GM19239 (cell line): ENCODE measurements at places on chromosomes 6 and 20.

DNA sequence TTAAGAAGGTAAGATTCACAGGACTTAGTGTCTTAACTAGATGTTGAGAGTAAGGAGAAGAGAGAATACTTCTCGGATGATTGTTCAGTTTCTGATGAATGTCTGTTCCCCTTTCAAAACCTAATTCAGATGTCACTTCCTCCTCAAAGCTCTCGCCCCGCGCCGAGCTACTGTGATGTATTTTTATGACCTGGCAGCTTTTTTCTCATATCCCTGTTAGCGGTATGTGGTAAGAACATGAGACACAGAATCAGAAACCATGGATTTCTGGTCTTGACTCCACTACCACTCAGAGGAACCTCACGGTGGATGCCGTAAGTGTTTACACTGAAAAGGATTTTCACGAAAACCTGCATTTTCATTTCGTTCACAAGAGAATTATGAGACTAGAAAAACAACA, 48.4 kb downstream of the CEP43 start:
- peak; percentile 50 for DNase-seq

DNA sequence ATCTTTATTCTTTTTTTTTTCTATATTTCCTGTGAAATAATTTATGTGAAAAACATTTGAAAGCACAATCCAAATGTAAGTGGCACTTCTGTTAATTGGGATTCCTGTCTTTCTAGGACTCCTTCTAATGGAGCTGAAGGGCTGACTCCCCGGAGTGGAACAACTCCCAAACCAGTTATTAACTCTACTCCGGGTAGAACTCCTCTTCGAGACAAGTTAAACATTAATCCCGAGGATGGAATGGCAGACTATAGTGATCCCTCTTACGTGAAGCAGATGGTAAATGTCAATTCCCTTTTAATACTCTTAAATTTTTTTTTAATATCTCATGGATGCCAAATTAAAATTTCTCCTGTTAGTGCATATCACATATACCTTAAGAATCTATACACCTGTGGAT, 35.0 kb downstream of the CDC5L start:
- DNase-seq: no peak

GRCh38 chr6:158344534-158344933, 32.3 kb downstream of the TULP4 start:
- DNase-seq: no peak

- no peak for DNase-seq
Measured at GRCh38 chr6:113645576-113645970, 211.6 kb upstream of the MARCKS start.

GRCh38 chr6:21780141-21780540, 186.6 kb downstream of the SOX4 start:
- DNase-seq: no peak

DNA sequence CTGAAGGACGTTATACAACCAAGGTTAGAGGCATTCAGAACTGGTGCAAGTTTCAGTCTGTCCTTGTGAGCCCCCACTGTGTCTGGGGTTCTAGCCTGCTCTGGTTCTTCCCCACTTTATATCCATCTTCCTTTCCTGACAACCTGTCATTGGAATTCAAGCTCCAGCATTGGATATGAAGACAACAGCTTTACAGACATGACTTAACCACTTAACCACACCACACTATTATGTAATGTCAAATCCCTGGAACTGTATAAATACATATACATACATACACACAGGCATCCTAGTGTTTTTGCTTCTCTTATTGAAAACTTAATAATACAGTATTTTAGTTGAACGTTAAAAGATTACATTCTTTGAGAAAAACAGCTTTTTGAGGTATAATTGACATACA, 217.9 kb upstream of the SGK1 start:
- no peak for DNase-seq

- DNase-seq: no peak
Measured at GRCh38 chr6:69647726-69648125, 149.1 kb downstream of the LMBRD1 start.

DNA sequence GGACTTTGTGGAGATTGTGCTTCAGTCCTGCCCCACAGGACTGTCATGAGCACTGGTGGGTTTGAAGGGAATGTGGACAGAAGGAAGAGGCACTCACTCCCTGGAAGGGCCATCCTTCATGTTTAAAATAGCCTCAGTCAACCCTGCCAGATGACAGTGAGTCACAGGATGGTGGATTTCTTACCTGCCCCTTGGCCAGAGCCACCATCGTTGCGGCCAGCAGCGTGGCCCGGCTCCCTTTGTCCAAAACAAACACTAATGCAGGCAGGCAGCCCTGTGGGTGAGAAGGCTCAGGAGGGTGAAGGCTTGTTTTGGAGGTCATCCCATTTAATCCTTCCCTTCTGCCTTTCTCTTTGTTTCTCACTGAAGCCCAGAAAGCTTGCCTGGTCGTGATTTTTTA, 422.7 kb downstream of the CD83 start:
- no peak for DNase-seq

- DNase-seq: no peak
Measured at GRCh38 chr6:131937226-131937625, 13.9 kb downstream of the CCN2 start.

DNA sequence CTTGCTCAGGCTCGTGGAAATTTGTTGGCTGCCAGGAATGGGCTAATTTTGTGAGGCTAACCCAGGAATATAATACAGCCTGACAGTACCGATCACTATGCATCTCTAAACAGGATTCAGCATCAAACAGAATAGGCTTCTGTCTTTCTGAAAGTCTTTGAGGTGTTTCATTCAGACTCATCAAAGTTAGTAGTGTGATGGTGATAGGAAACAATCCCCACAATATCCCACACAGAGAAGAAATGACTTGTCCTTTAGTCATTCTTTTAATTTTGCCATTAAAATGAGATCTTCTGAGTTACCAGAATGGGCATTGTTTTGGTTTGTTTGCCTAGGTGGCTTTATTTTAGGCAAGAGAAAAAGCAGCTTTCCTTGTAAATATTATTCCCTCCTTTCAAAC, 54.3 kb downstream of the FAM229B start:
- DNase-seq: no peak

DNA sequence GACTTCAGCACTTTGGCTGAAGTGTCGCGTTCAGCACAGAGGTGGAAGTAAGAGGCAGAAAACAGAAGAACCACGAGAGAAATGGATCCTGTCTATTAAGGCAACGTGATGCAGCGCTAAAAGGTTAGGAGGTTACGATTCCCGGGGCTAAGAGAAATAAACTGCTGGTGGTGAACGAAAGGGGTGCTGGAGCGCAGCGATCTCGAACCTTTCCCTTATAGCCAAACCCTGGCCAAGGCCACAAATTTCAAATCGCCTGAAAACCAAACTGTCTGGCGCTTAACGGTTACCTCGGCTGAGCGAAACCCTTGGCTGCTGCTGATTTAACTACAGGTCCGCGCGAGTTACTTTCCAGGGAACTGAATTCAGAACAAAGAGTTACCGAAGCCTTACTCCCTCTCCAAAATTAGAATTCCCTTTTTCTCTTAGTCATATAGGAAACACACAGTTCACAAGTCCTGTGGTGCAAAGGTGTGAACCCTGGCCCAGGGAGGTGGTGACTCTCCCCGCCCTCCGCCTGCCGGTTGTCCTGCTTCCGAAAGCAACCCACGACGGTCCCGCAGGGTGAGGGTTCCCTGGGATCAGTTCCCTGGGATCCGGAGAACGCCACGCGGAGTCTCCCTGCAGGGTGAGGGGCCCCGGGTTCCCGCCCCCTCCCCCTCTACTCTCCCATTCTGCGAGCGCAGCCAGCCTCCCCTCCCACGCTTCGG, 1.3 kb upstream of the SLC35D3 start:
- peak; percentile 35 for DNase-seq

DNA sequence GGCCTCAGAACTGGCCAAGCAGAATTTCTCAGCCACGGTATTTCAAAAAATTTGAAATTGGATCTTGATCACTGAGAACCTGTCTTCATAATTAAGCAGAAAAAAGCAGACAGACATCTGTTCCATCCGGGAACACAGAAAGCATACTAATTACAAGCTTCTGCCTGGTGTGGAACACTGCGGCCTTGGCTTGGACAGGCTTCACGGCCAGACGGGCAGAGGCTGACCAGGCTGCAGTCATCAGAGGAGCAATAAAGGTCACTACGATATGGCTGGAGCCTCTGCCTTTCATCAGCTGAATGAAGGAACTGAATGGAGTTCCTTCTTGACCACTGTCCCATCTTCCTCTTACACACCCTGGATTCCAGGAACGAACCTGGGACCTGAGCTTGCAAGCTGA, 3.9 kb upstream of the NRSN1 start:
- no peak for DNase-seq

DNA sequence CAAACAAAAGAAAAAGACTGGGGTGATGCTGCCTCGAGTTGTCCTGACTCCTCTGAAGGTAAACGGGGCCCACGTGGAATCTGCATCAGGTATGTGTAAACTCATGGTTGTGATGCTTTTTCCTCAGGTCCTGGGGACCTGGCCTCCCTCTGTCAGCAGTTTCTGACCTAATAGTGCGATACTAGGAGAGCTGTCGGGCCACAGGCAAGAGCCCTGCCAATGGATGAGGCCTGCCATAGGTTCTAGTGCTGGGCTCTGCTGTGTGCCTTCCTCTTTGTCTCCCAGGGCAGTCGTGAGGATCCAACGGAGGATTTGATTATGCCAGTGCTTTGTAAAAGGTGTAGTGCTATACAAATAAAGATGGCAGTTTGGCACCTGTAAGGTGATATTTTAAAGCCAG, 71.2 kb downstream of the ASXL1 start:
- no peak for DNase-seq

- no peak for DNase-seq
Measured at GRCh38 chr6:76420094-76420493, 347.6 kb upstream of the IMPG1 start.

DNA sequence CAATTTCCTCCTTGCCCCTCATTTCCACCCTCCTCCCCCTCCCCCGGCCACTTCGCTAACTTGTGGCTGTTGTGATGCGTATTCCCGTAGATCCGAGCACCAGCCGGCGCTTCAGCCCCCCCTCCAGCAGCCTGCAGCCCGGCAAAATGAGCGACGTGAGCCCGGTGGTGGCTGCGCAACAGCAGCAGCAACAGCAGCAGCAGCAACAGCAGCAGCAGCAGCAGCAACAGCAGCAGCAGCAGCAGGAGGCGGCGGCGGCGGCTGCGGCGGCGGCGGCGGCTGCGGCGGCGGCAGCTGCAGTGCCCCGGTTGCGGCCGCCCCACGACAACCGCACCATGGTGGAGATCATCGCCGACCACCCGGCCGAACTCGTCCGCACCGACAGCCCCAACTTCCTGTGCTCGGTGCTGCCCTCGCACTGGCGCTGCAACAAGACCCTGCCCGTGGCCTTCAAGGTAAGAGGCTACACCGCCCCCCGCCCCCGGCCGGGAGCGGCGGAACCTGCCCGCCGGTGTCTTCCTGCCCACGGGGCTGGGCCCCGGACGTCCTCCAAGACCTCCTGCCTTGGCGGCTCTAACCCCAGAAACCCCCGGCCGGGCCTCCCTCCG, 44.9 kb upstream of the SUPT3H start:
- no peak for DNase-seq

GRCh38 chr6:31815025-31815838, at the start of the genes HSPA1A and HSPA1L:
Gene HSPA1A (plus strand): TSS chr6:31815543. CDS start chr6:31815757, 214 bp downstream.
Gene HSPA1L (minus strand): TSS chr6:31815283. CDS start chr6:31811972, 3,311 bp downstream.
- no peak for DNase-seq

GRCh38 chr6:160927416-160927815, 64.2 kb upstream of the MAP3K4 start:
- no peak for DNase-seq

DNA sequence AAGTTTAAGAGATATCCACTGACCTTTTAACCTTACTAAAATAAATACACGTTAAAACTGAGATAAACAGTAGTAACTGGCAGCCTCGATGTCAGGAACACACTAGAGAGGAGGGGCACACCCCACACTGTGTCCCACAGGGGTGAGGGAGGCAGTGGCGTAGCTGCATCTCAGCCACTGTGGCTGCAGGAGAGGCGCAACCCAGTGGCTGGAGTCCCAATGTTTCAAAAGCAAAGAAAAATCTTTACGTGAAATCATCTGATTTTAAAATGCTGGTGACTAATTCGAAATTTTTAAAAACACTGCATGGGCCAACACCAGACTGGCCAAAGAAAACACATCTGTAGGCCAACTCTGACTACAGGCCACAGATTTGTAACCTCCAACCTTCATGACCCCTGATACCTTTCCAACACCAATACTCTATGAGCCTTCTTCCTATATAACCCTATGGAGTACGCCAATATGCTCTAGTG, 54.7 kb downstream of the TRAM2 start:
- no peak for DNase-seq

DNA sequence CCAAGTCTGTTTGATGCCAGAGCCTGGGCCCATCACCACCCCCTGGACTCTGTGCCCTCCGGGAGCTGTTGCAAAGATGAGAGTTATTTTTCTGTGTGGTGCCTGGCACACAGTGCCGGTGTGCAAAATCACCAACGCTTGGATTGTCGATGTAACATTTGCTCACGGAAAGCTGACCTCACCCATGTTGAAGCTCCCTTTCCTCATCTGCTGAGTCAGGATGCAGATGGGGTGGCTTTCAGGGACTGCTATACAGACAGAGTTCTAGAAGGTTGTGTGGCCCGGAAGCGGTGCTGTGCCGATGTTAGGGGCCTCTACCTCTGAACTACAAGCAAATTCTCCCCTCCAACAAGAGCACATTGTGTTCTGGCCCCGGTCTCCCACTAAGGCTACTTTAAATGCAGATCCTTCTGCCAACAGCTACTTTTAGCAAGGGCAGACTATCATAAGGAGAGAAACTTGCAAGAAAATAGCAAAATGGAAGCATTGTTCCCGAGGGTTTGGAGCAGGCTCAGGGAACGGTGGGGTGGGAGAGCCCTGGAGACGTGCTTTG, 34.0 kb downstream of the EYA2 start:
- DNase-seq: no peak

- DNase-seq: no peak
Measured at GRCh38 chr6:166592821-166593220, 6.3 kb upstream of the RAMACL start.

DNA sequence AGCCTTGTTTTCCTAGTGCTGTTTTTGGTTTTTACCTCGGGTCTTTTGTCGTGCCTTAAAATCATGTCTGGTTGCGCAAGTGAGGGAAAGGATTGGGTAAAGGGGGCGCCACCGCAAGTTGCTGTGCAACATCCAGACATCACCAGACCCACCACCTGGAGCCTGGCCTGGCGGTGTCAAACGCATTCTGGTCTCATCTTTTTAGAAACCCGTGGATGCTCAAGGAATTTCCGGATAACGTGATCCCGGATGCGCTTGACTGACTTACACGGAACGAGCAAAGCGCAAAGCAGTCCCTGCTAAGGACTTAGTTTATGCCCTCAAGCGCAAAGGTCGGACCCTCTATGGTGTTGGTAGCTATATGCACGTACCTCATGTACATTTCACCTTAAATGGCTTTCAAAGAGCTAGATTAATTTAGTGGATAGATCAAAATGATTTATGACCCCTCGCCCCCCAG, 105.2 kb downstream of the OR2B2 start:
- no peak for DNase-seq

DNA sequence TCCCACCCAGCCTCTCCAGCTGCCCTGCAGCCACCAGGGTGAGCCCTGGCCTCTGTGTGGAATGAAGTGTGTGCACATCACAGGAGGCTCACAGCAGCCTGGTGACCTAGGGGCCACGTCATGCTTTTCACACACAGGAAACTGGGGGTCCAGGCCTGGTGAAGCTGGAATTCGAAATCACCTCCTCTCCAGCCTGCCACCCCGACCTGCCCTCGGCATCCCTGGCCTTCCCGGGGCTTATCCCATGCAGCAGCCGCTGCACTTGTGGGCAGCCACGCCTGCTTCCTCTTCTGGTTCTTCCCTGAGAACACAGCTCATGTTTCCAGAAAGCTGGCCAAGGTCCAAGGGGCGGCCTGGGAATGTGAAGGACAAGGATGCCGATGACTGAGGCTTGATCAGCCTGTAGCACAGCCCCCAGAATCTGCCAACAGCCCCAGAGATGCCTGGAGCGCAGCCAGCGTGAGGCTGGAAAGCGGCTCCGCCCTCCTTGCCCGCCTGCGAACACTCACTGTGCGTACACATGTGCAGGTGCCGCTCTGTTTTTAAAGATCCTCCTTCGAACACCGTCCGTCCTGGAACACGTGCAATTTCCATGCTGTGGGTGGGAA, 4.2 kb upstream of the NTSR1 start:
- no peak for DNase-seq
